HEK293T (cell line): ENCODE measurements at places on chromosomes 1 and 21.

DNA sequence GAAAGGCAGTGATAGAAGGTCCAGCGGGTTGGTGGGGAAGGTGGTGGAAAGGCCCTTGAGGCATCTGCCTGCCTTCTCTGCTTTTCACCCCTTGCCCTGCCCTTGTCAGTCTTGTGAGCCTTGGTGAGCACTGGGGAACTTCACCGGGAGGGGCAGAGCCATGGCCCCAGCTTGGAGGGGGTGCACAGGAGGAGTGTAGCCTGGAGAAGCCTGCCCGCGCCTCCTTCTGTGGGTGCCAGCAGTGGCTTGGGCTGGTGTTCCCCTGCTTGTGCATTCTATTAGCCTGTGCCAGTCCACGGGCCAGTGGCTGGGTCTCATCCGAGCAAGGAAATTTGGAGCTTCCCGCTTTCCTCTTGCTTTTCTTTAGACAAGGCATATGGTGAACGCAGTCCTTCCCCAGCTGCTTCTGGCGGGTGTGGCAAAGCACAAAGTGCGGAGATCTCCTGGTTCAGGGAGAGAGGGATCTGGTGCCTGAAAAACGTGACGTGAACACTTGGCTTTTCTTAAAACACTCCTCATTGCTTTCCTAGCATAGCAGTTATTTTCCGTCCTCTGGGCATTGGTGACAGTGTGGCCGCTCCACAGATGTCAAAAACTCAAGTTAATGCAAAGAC, 10.6 kb upstream of the B3GALT5 start:
- DNase-seq: no peak

DNA sequence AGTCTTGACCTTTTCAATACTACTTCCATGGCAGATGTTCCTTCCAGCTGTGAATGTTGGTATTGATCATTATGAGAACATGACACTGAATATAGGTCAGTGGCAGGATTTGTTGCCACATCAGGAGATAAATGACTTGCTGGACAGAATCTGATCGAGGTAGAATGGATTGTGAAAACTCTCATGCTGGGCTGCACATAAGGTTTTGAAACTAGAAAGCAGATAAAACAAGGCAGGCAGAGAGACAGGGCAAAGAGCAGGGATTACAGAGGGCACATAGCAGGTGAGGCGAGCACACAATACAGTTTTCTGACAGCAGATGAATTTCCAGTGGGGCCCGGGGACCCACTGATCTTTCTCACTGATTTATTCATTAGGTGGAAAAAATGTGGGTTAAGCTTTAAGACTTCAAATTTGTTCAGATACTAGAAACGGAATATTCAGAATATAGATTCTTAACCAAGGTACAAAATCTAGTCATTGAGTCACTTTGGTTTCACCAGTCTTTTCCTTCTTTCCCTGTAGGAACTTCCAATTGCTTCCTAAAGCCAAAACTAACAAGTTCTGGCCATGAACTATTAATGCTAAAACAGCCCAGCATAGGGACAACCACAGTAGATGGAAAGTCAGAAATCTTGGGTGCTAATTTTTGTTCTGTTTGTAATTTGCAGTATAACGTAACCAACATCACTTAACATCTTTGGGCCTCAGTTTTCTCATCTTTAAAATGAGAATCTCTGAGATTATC, 296.0 kb upstream of the PTBP2 start:
- no peak for DNase-seq

- DNase-seq: no peak
These were observed 943 bp upstream of the KIAA0040 start for GRCh38 chr1:175193527-175193910.

DNA sequence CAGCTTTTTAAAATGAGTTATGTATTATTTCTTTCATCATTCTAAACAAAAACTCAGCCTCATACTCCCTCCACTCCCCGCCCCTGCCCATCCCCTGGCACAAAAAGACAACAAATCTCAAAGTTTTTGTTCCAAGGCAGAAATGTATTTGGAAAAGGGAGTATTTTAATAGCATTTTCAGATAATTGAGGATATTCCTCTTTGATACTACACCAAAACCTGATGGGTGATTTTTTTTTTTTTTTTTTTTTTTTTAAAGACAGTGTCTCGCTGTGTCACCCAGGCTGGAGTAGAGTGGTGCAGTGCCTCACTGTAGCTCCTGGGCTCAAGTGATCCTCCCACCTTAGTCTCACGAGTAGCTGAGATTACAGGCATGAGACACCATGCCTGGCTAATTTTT, 16.2 kb downstream of the SLC16A1 start:
- no peak for DNase-seq

GRCh38 chr21:33655588-33656221, 13.4 kb downstream of the ITSN1 start:
- DNase-seq: peak; percentile 20

GRCh38 chr1:204025917-204026707, 46.8 kb upstream of the SOX13 start:
- no peak for DNase-seq

GRCh38 chr1:22841860-22842281, 130.8 kb downstream of the LACTBL1 start:
- DNase-seq: no peak

DNA sequence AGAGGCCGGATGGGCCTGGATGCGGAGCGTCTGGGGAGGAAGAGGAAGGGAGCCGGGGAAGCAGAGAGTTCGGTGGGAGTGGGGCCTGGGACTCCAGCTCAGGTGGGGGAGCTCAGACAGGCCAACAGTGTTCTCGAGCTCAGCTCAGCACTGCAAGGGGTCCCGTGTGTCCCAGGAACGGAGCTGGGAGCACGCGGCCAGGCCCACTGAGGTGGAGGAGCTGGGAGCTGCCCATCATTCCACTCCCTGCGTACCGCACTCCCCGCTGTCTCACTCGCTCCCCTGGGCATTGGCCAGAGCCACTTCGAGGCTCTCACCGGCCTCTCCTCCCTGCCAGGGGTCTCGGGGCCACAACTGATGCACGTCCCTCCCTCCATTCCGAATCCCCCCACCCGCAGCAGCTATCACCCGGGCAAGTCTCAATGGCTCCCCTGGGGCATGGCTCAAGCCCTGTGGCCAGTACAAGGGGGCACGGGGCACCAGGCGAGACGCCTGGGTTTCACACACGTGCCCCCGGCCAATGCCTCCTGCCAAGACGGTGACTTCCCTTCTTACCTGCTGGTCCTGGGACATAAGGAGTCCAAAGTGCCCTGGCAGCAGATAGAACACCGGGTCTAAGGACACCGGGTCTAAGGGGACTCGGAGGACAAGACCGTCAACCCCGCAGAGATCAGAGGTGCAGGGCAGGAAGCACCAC, 30.3 kb upstream of the COL6A2 start:
- DNase-seq: no peak

- no peak for DNase-seq
These were observed 143.7 kb downstream of the PBX1 start for GRCh38 chr1:164702664-164703063.

DNA sequence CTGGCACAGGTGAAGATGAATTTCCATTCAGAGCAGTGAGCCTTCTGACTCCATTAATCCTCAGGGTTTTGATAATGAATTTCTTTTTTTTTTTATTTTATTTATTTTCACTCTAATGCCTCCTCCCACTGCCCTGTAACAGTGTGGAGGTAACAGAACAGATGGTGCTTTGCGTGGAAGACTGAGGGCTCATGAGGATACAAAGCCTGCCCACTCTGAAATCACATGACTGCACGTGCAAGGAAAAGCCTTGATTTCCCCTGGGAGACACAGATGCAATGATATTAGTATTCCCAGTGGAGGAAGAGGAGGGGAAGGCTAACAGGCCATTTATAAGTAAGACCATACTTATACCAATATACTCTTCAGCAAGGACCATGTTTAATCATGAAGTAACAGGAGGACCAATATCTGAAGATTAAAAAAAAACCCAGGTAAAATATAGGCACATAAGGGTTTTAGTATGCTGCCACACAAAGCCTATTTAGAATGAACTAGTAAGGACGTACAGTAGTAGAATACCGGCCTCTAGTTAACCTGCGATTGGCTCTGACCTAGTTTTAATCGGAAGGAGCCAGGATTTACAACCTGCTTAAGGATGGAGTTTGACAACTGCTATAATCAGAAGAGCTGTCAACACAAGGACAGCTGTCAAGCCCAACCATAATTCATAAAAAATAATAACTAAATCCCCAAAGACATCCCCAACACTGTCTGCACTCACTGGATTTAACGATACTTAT, 69.6 kb downstream of the LHX4 start:
- no peak for DNase-seq

GRCh38 chr1:221396526-221396925, 345.4 kb downstream of the DUSP10 start:
- DNase-seq: no peak

DNA sequence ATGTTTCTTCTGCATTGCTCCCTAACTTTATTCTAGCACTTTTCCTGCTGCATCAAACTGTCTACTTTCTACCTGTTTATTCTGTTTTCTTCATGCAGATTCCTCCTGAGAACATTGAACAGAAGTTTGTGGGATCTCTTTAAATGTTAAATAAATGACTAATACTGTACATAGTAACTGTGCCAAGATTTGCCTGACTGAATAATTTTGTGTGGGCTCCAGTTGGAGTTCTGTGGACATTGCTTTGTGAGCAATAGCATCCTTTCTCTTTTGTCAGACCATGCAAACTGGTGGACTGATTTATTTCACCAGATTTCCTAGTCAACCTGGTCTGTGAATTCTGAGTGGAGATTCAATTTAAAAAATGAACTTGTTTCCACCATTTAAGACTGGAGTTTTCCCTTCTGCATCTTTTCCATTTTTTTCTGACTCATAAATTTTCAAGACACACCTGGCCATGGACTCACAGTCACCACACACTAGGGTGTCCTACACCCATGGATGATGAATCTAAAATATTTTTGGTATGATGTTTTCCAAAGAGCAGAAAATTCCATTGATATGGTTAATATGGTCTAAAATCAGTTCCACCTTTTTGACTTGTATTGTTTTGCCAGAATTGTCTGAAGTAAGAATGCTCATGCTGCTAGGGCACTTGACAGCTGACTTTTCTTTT, 140.7 kb upstream of the SPAG17 start:
- DNase-seq: no peak

DNA sequence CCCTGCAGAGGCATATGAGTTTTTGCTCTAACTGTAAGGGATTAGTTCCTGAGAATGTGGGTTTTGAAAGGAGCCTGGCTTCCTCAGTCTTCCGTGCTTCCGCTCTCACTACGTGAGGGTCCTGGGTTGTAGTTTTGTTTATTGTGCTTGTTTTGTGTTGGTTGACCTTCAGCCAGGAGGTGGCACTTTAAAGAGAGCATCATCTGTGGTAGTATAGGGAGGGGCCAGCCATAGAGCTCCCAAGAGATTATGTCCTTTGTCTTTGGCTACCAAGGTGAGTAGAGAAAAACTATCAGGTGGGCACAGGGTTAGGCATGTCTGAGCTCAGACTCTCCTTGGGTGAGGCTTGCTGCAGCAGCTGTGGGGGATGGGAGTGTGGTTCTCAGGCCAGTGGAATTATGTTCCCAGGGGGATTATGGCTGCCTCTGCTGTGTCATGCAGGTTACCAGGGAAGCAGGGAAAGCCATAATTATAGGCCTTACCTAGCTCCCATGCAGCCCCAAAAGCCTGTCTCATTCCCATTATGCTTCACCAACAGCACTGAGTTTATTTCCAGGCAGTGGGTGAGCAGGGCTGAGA, 23.5 kb downstream of the CYP4B1 start:
- no peak for DNase-seq

DNA sequence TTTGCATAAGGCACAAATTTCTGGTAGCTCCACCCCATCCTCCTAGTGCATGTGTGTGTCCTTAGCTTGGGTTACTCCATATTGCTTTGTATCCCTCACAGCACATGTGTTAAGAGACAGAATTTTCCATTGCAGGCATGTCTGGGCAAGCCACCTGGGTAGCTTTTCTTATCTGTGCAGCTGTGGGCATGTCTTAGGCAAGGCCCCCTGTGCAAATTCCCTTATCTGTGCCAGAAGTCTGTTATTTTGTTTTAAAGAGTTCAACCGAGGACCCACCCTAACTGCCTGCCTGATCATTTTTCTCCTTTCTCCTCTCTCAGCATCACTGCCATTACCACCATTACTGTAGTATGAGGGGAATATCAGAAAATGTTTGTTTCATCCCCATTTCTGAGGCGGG, 131.9 kb downstream of the CYYR1 start:
- no peak for DNase-seq

GRCh38 chr1:223082914-223083313, 60.1 kb downstream of the TLR5 start:
- DNase-seq: no peak

DNA sequence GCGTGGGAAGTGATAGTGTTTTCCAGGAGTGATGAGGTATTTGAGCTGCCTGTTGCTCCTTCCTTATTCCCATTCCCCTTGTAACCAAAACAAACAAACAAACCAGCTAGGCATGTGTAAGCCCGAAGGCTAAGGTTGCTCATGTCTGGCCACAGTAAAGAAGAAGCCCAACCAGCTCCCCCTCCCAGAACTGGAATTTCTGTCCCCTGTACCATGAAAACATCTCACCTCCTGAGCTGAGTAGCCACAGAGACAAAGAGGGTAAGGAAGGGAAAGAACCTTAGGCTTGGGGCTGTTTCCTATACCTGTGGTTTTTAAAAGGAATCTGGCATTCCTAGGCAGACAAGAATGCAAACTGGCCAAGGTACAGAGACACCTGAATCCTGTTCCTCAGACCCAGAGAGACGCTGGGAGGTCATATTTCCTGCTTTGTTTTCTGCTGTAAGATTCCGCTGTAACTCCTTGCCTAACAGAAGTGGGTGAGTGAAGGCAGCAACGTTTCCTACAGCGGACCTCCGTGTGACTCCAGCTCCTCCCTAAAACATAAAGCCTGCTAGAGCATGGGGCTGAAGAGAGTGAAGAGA, 41.7 kb upstream of the RAB4A start:
- DNase-seq: no peak

GRCh38 chr1:40161125-40161887, at the start of gene RLF:
RLF (plus strand) TSS chr1:40161387; CDS start chr1:40161400, 13 bp downstream.
- peak; percentile 94 for DNase-seq

DNA sequence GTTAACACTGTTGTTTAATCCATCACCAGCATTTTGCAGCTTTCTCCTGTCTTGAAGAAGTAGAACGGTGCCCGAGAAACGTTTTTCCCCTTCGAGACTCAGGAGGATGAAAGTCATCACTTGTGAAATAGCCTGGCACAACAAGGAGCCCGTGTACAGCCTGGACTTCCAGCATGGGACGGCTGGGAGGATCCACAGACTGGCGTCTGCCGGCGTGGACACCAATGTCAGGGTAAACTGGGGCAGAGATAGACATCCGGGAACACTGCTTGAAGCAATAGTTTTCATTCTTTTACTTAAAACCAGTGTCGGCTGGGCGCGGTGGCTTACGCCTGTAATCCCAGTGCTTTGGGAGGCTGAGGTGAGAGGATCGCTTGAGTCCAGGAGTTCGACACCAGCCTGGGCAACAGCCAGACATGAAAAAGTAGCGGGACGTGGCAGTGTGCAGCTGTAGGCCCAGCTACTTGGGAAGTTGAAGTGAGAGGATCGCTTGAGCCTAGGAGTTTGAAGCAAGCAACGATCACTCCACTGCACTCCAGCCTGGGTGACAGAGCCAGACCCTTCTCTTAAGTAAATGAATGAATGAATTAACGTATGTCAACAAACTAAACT, 945 bp downstream of the CHAF1B start:
- DNase-seq: no peak

DNA sequence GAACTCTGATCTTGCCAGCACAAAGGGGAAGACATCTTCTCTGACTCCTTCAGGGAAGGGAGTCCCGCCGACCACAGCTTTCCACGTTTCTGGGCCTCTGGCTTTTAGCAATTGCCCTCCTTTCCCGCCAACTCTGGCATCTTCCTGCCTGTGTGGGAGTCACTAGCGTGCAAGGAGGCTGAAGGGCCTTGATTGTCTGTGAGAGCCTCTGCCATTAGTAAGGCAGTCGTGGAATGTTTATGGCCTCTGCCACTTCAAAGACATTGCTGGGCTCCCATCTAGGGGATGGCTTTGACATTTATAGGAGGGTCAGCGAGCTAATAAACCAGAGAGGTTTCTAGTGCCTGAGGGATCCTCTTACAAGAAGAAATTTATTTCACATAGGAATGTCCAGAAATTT, 14.3 kb upstream of the PROK1 start:
- peak; percentile 67 for DNase-seq
